ENCODE measurements at places on chromosomes 3 and 15.

- DNase-seq: no peak
Measured at GRCh38 chr15:72845981-72846383, 62.4 kb upstream of the ADPGK start.

- no peak for DNase-seq
Measured at GRCh38 chr3:195196266-195196665, 74.7 kb downstream of the XXYLT1 start.

- no peak for DNase-seq
Measured at GRCh38 chr3:72492240-72492639, 356.0 kb downstream of the SHQ1 start.

DNA sequence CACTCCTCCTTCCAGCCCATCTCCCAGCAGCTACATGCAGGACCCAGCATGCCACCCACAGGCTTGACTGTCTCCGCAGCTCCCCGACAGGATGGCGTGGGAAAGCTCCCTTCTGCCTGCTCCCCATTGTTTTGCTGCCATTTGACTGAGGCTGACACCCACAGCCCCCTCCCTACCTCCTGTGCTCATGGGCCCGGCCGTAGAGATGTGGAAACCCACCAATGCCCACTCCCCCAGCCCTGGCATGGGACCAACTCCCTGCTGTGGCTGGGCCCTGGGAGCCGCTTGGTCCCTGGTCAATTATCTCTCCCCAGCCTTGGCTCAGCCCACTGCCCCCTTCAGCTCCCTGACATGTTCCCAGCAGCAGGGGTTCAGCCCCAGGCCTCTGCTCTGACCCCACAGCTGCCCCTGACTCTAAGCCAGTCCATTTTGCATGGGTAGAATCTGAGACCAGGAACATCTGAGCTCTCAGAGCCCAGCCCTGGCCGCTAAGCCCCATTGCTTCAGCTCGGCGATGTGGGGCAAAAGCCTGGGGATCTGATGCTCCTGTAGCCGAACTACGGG lies 8.2 kb downstream of the C3orf22 start:
- DNase-seq: no peak

DNA sequence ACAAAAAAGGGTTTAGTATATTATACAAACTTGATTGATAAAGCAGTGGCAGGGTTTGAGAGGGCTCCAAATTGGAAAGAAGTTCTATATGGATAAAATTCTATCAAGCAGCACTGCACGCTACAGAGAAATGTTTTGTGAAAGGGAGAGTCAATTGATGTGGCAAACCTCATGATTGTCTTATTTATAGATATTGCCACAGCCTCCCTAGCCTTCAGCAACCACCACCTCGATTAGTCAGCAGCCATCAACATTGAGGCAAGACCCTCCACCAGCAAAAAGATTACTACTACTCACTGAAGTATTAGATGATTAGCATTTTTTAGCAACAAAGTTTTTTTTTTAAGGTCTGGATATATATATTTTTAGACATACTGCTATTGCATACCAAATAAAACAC lies 296.7 kb downstream of the CHST2 start:
- no peak for DNase-seq

DNA sequence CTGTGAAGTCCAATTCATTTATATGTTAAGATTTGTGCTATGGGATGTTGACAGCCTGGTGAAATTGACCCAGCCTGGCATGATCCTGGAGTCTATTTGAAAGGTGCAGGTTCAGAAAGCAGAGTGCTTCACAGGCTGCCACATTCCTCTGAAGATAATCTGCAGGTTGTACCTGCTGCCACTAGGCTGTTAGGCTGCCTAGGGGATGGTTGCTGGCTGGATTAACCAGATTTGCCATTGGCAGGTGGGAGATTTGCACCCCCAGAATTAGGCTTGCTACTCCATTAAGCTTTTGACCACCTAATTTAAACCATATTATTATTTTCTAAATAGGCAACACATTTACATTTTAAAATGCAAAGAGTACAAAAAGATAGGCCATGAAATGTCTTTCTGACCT lies 85.8 kb upstream of the RASGRP1 start:
- DNase-seq: no peak

DNA sequence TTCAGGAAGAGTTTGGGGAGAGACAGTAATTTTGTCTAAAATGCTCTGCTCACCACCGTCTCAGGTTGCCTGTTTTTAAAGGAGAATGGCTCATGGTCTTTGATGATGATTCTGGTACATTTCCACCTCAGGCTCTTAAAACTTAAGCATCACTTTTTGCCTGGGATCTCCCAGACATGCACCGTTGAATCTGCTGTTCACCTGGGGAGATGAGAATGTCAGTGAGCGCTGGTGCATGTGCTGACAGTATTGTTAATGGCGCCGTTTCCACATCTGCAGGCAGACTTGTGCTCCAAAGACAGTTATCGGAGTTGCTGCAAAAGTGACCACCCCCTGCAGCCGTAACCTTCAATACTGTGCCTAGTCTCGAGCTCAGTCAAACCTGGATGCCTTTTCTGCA lies 219.0 kb upstream of the TPM1 start:
- no peak for DNase-seq

Data from T follicular helper cell (primary cell).